NCI-H146 (cell line): ENCODE measurements at places on chromosomes 13 and 19.

GRCh38 chr13:45522571-45522970, 57.8 kb downstream of the COG3 start:
- DNase-seq: no peak

DNA sequence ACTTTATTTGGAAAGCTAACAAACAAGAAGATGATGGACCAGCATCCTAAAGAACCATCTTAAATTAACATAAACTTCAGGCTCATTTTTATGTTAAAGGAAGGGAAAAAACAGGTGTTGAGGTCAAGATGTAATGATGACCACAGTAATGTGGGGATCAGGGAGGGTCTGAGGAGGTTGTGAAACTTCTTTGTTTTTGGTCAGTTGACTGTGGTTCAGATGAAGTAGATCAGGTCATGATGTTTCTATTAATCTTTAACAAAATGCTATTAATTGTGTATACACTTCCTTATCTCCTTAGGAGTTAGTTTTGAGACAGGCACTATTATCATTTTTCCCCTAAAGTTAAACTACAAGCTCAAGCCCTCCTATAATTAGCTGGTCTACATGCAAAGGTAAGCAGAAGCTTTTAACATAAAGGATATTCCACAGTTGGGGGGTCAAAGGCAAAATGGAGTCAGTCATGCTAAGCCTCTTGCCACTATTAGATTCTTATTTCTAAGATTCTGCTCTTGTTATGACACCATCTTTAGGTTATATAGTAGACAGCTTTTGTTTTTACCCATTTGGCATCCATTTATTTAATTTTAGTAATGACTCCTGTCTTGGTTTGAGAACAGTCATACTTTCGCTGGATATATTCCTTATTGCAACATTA, 800.1 kb upstream of the PCDH9 start:
- DNase-seq: no peak

GRCh38 chr13:42992764-42993122, 702 bp upstream of the EPSTI1 start:
- no peak for DNase-seq

GRCh38 chr19:45522010-45522941, 15.0 kb downstream of the VASP start:
- no peak for DNase-seq

GRCh38 chr13:86760620-86761019, 910.6 kb upstream of the SLITRK5 start:
- no peak for DNase-seq

DNA sequence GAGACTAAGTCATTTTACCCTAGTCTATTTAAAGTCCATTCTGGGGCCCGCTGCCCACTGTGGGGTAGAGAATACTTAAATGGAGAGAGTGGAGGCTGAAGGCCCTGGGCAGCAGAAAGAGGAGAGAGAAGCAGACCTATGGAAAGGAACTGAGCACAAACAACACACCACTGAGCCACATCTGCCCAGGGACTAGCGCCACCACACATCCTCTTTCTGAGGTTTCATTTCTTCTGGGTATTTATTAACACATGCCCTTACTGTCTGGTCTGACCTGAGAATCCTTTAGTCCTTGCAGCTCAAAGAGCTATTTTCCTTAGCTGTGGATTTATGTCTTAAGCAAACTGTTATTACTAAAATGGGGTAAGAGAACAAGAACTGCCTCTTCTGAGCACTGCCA, 154.0 kb downstream of the NALCN start:
- DNase-seq: no peak

DNA sequence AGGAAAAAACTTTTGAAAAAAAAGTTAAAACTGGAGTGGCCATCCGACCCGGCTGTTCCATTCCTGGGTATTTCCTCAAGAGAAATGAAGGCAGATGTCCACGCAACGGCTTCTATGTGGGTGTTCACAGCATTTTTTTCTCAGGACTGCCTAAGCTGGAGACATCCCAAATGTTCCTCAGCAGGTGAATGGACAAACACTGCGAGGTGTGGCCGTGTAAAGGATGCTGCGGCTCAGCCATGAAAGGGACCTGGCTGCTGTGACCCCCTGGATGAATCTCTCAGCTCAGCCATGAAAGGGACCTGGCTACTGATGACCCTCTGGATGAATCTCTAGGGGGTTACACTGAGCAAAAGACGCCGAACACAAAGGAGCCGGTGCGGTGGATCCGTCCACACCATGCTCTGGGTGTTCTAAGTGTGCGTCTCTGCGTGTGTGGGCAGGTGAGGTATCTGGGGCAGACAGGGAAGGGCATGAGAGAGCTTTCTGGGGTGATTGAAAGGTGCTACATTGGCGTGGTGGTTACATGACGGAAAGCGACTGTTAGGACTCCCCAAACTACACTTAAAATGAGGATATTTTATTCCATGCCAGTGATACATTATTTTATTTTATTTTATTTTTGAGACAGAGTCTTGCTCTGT, 7.2 kb upstream of the ASPDH start:
- no peak for DNase-seq

DNA sequence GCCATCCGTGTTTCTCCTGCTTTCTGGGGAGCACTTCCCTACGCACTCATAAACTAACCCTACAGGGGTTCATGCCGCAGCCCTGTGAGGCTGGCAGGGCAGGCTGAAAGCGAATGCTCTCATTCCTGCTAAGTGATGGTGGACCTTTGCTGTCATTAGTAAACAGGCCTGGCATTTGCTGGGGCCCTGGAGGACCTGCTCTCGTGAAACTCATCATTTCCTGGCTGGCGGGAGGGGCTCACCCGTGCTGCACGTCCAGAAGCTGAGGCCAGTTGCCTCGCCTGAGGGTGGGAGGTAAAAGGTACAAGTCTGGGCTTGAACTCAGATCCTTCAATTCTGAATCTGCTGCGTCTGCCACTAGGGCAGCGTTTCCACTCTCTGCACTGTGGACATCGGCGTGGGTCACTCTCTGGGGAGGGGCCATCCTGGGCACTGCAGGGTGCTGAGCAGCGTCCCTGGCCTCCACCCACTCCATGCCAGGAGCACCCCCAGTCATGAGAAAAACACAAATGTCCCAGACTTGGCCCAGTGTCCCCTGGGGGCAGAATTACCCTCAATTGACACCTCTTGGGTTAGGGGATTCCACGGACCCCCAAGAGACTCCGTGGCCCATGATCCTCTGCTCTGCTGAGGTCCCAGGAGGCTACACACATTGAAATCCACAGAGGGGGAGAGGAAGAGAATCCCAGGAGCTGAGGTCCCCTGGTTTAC, 7.0 kb downstream of the MOB3A start:
- DNase-seq: no peak
